ENCODE measurements at places on chromosomes 11 and 22.

DNA sequence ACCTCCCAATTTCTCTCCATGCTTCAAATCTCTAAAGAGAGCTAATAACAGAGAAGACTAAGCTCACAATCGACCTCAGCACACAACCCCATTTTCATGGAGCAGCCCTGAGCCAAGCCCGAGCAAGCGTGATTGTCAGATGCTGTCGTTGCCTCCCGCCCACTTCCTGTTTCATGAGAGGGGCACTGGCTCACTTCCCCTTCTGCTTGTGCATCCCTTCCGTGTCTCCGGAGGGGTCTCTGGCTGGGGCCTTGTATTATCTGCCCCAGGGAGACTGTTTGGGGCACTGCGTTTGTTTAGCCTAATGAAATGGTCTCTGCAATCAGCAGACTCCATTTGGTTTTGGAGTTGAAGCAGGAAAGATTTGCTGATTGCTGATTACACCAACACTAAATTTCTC lies 181.3 kb upstream of the SEZ6L start:
- DNase-seq, result peak; percentile 28

DNA sequence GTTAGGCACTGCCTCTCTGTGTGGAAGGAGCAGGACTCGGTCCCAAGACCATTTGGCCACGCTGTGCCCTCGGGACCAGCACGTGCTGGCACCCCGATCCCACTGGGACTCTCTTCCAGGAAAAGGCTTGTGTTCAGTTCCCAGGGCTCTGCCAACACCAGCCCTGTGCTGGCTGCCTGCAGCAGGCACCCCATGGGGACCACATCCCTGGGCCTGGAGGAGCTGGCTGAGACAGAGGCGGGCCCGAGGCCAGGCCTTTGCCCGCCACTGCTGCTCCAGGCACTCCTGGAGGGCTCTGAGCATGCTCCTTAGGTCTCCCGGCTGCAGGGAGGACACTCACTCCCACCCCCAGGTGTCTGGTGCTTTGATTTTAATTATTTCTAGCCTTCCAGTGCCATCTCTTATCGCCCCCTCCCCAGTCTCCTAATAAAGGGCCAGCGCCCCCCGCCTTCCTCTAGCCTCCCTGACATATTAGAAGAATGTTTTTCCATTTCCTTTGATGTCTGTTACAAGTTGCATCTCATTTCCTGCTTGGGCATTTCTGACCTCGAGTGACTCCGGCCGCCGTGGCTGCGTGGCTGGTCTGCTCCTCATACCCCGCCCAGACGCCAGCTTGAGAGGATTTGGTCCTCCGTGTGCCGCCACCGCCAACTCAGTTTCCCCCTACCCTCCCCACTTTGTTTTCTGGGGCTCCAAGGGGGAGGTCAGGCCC lies 14.4 kb downstream of the CDKN1C start:
- DNase-seq, result no peak

DNA sequence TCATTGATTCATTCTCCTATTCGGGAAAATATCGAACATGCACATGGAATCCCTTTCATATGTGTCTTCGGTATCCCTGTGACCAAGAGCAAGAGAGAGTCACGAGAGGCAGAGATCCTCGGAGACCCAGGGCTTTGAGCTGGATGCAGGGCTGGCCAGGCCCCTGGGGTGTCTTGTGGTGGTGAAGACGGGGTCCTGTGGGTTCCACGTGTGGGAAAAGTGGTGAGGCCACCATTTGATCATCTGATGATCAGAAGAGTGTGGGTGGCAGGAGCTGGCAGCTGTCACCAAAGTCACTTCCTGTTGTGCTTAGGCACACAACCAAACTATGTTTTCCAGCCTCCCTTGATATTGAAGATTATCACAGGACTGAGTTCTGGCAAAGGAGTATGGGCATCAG lies 94.0 kb downstream of the BRD1 start:
- no peak for DNase-seq

- no peak for DNase-seq
These were observed 289.7 kb downstream of the ST3GAL4 start for GRCh38 chr11:126645186-126645585.

DNA sequence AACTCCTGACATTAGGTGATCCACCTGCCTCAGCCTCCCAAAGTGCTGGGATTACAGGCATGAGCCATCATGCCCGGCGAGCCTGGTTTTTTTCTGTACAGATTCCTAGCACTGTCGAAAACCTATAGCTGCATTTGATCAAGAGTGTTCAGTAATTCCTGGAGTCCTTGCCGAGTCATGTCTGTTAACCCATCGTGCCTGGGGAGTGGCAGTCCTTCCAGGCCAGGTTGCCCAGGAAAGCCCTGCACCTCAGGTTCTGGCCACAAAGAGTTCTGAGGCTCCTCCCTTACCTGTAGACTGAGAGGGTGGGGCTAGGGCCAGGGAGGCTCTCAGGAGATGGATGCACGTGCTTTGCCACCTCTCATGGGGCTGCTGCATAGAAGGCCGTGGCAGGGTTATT lies 17.0 kb downstream of the YDJC start:
- DNase-seq, result no peak

DNA sequence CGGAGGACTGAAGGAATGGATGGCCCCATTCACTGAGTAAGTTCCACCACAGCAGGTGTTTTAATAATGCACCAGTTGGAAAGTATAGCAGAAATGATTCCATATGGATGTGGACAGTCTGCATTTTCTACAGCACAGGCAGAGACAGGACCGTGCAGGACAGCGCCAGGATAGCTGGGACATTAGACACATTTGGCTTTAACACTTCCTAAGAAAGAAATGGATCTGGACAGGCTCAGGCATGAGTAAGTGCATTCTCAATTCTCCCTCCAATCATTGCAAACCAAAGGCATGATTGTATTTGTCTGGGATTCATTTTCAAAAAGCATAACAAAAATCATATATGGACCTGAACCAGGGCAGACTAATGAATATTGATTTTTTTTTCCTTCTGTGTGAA lies 233.0 kb upstream of the POU2AF2 start:
- DNase-seq, result no peak

- no peak for DNase-seq
These were observed 36.7 kb upstream of the SESN3 start for GRCh38 chr11:95267601-95268213.

DNA sequence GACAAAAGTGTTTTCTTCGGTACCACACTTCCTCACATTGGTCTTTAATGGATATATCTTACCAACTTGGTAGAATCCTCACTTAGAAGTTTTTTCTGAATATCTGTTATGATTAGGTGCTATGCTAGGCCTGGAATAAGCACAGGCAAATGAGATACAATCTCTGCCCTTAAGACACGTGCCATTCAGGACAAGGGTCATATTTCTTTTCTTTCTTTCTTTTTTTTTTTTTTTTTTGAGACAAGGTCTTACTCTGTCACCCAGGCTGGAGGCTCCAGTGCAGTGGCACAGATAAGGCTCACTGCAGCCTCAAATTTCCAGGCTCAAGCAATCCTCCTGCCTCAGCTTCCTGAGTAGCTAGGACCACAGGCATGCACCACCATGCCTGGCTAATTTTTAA lies 23.0 kb downstream of the WBP2NL start:
- DNase-seq, result no peak

DNA sequence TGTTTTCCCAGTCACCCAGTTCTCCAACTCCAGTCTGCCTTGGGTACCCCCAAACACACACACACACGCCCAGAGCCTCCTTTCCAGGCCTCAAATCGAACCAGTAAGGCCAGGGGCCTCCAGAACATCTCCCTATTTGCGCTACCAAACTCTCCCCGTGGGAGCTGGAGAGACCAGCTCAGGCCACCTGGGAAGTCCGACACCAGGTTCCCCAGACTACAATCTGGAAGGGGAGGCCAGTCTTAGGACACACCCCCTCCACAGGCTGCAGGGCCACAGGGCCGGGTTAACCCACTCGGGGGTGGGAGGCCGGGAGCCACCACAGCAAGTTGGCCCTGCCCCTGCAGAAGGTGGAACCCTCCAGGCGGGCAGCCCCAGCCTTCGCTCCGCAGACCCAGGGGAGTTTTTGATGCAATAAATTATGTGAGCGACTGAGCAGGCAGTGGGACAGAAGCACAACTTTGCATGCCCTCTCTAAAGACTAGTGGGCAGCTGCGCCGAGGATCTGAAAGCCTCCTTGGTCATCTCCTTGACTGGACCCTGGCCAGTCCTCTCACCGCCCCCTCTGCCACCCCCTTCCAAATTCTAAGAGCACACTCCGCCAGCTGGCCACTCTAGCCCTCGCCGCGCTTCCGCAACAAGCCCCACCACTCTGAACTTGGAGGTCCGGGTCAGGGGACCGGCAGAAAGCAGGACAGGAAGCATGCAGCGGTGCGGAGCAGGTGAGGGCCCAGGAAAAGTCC lies 2.8 kb downstream of the IGF2 start:
- DNase-seq, result no peak

GRCh38 chr22:47787501-47788227 lies 1025.2 kb downstream of the TBC1D22A start:
- no peak for DNase-seq

DNA sequence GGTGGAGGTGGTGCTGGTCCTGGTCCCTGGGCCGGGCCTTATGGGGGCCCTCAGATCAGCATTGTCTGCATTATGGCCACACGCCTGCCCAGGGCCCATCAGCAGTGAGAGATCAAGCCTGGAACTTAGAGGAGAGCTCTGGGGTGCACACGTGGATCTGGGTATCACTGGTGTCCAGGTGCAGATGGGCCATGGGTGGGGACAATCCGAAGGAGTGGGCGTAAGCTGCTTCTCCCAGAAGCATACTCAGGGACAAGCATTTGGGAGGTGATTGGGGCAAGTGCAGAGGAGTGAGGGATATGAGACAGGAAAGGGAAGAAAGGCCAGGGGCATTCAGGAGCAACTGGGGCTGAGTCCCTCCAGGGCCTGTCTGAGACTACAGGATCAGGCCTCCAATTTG lies 84.3 kb downstream of the CSNK2A3 start:
- no peak for DNase-seq

- DNase-seq, result no peak
These were observed 186.6 kb upstream of the BDNF start for GRCh38 chr11:27886857-27887256.

DNA sequence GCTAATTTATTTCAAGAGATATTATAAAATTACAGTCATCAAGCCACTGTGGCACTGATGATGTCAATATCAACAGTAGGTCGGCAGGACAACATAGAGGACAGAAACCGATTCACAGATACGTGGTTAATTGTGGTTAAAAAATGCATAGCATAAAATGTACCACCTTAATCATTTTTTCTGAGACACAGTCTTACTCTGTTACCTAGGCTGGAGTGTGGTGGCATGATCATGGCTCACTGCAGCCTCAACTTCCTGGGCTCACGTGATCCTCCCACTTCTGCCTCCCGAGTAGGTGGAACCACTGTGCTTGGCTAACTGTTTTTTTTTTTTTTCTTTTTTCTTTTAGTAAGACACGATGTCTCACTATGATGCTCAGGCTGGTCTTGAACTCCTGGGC lies 21.0 kb upstream of the TOLLIP start:
- DNase-seq, result no peak

- DNase-seq, result no peak
These were observed 287.2 kb downstream of the TMEM135 start for GRCh38 chr11:87324817-87325489.

- no peak for DNase-seq
These were observed 50.7 kb upstream of the CD44 start for GRCh38 chr11:35088226-35088625.

DNA sequence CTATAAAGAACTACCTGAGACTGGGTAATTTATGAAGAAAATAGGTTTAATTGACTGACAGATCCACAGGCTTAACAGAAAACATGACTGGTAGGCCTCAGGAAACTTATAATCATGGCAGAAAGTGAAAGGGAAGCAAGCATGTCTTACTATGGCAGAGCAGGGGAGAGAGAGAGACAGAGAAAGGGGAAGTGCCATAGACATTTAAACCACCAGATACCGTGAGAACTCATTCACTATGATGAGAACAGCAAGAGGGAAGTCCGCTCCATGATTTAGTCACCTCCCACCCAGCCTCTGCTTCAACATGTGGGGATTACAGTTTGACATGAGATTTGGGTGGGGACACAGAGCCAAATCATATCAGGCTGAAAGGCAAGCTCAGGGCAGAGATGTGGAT lies 327.1 kb upstream of the DDI1 start:
- no peak for DNase-seq

DNA sequence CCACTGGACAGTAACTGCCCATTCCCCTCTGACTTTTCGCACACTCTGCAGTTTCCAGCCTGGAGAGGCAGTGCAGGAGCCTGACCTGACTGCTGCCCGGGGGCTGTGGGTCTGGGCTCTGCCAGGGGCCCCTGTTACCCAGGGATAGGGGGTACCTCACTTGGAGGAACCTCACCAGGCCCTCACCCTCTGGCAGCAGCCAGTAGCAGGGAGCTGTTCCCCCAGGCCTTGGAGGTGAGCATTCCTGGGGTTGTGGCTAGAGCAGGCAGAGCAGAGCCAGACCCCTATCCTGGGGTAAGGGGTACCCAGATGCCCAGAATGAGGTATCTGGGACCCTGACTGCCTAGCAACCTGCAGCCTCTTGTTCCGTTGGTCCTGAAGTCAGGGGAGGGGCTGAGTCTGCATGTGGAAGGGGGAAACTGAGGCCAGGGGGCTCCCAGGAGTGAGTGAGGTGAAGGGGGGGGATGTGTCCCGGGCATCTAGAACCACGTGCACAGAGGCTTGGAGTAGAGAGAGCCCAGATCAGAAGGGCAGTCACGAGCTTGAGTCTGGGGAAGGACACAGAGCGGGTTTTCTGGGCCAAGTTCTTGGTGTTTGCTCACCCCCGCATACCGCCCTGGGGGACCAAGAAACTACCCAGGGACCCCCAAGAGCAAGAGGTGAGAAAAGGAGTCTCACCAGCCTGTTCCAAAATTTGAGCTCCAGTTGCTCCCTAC lies 43.9 kb upstream of the ACCSL start:
- no peak for DNase-seq

GRCh38 chr11:2590965-2591754 lies 108.6 kb downstream of the KCNQ1OT1 start:
- no peak for DNase-seq

- DNase-seq, result no peak
These were observed 59.0 kb downstream of the MYH9 start for GRCh38 chr22:36328635-36329253.

DNA sequence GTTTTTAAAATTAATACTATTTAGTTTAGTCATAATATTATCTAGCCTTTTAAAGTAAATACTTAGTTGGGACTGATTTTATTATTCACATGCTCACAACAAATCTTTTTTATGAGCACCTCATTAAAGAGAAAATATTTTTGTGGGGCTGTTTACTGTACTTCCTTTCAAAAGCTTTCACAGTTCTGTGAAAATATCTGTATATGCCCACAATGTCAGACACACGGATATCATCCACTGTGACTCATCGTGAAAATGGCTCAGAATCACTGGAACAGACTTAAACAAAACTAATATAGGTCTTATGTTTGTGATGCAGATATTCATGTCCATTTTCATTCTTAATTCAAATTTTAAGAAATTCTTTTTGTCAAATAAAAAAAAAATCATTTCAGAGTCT lies 305.2 kb downstream of the RAB38 start:
- no peak for DNase-seq

GRCh38 chr11:59647245-59647980 lies 21.4 kb downstream of the PATL1 start:
- DNase-seq, result no peak

All from SK-N-DZ (cell line).